Naive B cell (primary cell): ENCODE measurements at places on chromosomes 1 and 21. TPM values are rescaled to one million over a fixed set of nuclear protein-coding genes. Genes with fewer than 3 reads are reported as not detected.

GRCh38 chr1:24411963-24412362 is 1.6 kb downstream of the STPG1 start:
- DNase-seq: no peak

MCOLN2 gene
- 4.1 TPM for polyA plus RNA-seq

- no peak for DNase-seq
Observed at GRCh38 chr21:17051054-17051453, 461.8 kb upstream of the CXADR start.

BSND gene
- polyA plus RNA-seq: not detected

GRCh38 chr1:154157520-154158306 is 2.8 kb upstream of the NUP210L start:
- DNase-seq: no peak

INKA2 gene
- polyA plus RNA-seq: 0.29 TPM

DNA sequence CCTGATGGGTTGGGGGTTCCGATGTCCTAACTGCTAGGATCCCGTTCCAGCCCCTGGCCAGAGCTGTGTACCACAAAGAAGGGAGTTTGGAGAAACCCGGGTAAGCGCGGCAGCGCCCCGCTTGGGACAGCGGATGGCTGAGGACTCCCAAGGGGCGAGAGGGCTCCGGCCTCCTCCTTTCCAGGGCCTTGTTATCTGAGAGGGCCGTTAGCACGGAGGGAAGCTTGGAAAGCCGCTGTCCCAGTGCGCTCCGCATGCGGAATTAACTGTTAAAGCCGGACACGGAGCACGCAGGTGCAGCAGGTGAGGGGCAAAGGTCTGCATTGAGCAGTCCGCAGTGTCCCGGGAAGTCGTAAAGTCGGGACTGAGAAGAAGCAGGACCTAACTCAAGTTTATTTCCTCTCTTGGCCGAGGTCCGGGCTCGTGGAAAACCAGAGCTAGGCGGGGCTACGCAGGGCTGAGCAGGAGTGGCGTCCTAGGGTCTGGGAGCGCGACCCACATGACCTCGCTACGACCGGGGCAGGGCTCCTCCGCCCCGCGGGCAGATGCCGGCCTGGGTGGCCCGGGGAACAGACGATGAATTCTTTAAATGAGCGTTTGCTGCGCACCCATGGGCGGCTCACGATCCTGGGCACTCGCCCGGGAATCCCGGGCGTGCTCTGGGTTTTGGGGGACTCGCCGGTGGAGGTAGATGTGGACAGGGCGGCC is 4.5 kb downstream of the LHX4 start:
- DNase-seq: no peak

- DNase-seq: no peak
Observed at GRCh38 chr1:179128520-179128919, 46.6 kb downstream of the TOR3A start.

DNA sequence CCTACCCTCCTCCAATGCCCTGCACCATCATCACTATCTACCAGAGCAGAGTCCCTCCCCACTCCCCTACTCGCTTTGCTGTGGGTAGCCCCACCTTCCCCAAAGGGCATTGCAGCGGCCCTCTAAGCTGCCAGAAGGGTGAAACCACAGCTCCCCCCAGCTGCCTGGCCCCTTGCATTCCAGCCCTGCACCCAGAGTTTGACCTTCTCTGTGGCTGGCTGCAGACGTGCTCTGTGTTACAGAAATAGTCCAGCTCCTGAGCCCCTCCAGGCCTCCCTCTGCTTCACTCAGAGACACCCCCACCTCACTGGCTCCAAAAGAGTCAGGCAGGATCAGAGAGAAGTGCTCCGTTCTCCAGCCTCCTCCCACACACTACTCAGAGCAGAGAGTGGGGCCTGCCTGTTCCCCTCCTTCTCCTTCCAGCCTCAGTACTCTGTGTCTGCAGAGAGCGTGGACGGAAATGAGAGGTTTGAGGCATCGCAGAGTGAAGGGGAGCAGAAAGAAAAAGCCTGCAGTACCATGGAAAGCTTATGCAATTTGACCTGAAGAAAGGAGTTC is 63.2 kb downstream of the PLEKHA6 start:
- DNase-seq: no peak

IGSF5 gene
- polyA plus RNA-seq: not detected

GRCh38 chr1:208043691-208044181 is 132.8 kb upstream of the CD34 start:
- DNase-seq: no peak

DNA sequence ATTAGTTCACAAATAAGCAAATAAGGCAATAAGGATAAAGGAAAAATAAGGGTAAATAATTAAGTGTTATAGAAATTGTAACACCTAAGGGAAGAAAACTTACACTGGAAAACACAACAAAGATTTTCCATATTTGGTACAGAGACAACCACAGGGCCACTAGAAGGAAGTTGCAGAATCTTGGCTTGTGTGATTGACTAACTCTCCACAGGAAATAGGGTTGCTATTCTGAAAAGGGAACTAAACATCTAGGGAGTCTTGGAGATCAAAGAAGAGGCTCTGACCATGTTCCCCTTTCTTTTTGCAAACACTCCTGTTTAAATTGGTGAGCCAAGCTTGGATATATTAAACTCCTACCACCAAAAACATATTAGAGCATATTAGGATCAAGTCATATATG is 59.1 kb downstream of the APCS start:
- no peak for DNase-seq

GRCh38 chr21:15058854-15059263 is 5.9 kb downstream of the NRIP1 start:
- DNase-seq: no peak

GART gene
- 33.5 TPM for polyA plus RNA-seq

DNA sequence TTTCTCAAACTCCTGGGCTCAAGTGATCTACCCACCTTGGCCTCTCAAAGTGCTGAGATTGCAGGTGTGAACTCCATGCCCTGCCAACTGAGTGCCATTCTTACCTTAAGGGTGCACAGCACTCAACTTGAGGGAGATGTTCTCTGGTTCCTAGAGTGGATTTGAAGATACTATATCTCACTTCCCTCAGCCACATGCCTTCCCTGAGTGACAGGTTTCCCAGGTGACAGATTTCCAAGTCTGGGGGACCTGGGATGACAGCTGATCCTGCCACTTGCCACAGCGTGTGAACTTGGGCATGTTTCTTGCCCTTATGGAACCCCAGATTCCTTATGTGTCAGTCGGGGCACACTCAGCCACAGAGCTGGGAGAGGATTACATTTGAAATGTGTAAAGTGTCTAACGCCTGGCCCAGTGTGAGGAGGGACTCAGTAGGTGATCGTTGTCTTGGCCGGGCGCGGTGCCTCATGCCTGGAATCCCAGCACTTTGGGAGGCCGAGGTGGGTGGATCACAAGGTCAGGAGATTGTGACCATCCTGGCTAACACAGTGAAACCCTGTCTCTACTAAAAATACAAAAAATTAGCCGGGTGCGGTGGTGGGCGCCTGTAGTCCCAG is 29.6 kb upstream of the BTG2 start:
- no peak for DNase-seq

GRCh38 chr1:9805006-9805508 is 18.7 kb downstream of the CLSTN1 start:
- no peak for DNase-seq

CFHR4 gene
- not detected for polyA plus RNA-seq

DNA sequence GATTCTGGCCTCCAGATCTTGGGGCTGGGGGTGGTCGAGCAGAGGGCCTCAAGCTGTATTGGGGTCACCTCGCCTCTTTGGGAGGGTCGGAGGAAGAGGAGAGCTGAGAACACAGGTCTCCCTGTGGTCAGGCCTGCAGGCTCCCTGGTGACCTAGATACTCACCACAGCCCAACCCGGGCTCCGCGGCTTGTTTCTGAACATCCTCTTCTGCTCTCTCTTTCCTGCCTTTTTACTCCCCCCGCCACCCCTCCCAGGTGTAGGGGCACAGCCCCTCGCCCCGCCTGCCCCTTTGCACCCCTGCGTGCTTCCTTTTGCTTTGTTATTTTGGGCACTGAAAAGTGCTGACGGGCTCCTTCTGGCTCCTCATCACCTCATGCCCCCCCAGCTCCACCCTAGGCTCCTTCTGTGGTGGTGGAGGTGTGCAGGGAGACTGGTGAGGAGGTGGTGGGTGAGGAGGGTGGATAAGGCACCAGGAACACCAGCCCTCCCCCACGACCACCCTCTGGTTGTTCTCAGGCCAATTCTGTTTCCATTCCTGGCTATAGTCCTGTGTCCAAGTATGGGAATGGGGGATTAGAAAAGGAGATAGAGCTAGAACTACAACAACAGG is 10.6 kb upstream of the LINGO4 start:
- no peak for DNase-seq

OR2T11 gene
- polyA plus RNA-seq: not detected

CHI3L2 gene
- 73.9 TPM for polyA plus RNA-seq

- no peak for DNase-seq
Observed at GRCh38 chr1:214727274-214727673, 124.3 kb downstream of the CENPF start.

- DNase-seq: no peak
Observed at GRCh38 chr1:156392452-156392853, 23.4 kb downstream of the RHBG start.

GRCh38 chr1:235809688-235810397 is 56.9 kb downstream of the LYST start:
- no peak for DNase-seq

DNA sequence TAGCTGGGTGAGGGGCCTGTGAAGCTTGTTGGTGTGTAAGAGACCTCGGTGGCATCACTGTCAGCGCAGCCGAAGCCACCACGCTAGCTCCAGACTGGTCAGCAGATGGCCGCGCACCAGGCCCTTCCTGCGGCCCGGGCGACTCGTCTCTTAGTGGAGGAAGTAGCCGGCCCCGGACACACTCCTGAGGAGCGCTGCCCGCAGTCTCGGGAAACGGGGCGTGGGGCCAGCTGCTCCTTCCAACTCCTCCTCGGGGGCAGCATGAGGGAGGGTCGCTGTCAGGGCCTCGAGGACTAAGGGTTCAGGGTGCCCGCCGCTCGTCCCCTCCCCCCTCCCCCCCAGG is 20.4 kb downstream of the H3-3A start:
- no peak for DNase-seq

DNA sequence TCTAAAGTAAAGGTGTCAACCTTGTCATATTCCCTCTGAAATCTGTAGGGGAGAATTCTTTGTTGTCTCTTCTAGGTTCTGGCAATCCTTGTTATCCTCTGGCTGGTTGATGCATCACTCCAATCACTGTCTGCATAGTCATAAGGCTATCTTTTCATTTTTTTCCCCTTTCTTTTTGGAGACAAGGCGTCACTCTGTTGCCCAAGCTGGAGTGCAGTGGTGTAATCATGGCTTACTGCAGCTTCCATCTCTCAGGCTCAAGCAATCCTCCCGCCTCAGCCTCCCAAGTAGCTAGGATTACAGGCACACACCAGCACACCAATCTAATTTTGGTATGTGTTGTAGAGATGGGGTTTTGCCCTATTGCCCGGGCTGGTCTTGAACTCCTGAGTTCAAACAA is 12.9 kb downstream of the DPYD start:
- no peak for DNase-seq

DNA sequence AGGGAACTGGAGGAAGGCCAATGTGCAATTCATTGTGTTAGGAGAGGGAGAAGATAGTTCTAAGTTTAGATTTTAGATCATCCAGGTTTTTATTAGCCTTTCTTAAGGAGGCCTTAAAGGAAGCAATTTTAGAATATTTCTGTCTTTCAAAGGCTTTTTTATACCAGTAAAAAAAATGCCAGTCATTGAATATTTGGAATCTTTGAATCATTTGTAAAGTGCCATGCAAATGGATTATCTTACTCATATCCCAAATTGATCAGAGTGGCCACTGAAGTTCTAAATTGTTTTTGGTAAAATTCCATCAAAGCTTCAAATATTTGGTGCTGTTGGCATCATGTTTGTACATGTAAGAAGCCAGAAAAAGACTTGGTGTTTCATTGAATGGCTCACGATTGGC is 244.8 kb downstream of the RPS6KC1 start:
- DNase-seq: no peak

- no peak for DNase-seq
Observed at GRCh38 chr1:232624546-232625281, 5.2 kb downstream of the SIPA1L2 start.

GRCh38 chr1:11921022-11921421 is 5.2 kb downstream of the KIAA2013 start:
- no peak for DNase-seq

DNA sequence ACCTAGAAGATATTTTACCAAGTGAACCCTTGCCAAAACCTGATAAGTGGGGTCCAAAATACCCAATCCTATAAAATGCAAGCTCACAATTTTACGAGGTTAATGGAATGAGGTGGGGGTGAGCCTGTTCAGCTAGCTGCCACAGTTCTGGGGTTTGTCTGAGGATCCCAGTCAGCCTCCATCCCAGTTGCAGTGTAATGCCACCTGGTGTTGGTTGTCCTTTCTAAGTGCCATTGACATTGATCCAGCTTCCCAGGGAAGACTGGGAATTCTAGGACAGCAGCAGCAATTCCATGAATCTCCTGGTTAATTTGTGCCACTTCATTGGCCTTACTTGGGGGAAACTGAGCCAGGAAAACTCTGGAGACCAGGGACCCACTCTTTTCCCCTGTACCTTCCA is 298.3 kb downstream of the RWDD3 start:
- DNase-seq: no peak

RHOU gene
- polyA plus RNA-seq: not detected

DNA sequence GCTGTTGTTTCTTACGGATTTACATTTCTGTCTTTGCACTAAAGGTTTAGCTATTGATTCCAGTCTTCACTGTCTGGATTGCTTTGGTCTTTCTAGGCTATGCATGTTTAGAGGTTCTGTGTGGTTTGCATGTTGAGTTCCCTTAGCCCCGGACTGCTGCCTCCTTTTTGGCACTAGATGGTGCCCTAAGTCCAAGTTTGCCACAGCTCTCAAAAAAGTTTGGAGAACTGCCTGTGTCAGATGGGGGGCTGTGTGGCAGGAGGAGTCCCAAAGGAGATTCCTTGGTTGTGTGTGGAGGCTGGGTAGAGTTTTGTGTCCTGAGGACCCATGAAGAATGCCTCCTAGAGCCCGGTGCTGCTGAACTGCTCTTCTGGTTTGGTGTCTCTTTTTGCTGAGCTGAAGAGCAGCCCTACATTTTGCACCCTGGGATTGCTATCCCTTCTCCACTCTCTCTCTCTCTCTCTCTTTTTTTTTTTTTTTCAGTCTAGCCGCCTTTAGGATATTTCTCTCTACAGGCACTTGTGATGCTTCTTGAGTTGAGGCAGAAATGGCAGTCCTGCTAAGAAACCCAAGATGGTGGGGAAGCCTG is 74.4 kb downstream of the PTGS2 start:
- DNase-seq: no peak

CHRNB2 gene
- not detected for polyA plus RNA-seq

DNA sequence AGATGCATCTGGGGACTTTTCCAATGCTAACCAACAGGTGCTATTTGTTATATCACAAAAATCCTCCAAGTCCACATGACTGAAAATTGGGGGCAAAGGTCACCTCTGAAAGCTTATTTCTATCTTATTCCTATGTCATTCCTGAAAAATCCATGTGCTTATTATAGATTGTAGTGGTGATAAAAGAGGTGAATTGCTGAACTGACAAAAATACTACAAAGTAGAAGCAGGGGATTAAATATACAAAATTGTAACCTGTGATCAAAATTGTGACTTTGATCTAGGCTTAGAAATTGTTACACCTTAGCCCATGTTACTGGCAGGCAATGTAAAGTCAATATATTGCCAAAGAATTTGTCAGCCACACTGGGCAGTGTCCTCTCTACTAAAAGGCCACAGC is 62.3 kb downstream of the IER5 start:
- DNase-seq: no peak
